ENCODE measurements at places on chromosomes 6 and 20.

DNA sequence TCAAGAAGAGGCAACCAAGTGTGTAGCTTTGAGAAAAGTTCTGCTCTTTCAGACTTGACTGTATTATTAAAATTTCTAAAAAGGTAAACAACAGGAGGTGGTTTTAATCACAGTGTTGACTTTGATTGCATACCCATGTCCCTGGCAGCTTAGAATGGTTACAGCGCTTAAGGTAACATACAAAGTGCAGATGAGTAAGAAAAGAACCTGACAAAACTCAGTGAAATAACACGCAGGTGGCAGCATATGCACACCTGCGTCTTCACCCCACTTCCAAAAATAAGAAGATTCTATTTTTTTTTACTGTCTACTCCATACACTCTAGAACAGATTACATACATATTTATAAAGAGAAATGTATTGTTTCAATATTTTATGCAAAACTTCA, 233.5 kb downstream of the GMPR start:
- DNase-seq: no peak

DNA sequence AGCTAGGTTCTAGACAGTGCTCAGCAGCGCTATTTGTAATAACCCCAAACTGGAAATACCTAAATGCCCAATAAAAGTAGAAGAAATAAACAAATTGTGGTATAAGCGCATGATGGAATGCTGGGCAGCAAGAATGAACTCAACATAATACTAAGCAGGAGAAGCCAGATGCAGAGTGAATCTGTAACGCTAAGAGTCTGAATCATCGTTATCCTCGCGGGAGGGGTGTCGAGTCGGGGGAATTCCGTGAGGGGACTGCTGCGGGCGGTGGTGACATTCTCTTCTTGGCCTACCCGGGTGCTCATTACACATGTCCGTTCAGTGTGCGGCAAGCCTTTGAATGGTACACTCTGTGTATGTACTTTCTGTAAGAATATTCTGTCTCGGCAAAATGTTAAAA, 83.7 kb downstream of the SULF2 start:
- no peak for DNase-seq

GRCh38 chr6:68973066-68973465, 338.0 kb downstream of the ADGRB3 start:
- no peak for DNase-seq

DNA sequence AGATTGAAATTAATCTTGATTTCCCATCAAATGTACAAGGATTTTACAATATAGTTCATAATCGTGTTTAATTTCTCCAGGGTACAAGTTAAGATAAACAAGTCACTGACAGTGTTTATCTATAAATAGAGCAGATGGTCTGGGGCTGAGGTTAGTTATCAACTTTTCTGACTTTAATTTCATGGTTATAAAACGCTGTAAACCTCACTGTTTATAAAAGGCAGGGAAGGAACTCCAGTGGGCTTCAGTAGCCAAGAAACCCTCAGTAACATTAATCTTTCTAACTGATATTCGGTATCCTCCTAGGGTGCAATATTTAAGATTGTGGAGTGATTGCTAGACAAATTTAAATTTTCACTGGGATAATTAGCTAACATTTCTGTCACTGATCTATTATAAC, 68.6 kb downstream of the GFRAL start:
- no peak for DNase-seq

- no peak for DNase-seq
These were observed 31.8 kb downstream of the CTCFL start for GRCh38 chr20:57493091-57493615.

DNA sequence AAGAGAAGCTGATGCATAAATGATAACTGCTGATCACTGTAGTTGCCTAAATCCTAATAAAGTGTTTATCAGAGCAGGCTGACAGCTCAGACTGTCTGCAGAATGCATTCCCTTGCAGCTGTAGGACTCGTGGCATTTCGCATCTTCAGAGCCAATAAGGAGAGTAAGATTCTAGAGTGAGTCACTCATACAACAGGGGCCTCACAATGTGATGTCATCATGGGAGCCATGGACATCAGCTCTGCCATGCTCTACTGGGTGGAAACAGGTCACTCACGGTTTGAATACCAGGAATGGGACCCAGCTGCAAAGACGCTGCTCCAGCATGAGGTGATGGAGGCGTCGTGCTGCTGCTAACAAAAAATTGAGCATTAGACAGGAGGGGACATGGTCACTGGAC, 7.4 kb downstream of the FAM209B start:
- no peak for DNase-seq

DNA sequence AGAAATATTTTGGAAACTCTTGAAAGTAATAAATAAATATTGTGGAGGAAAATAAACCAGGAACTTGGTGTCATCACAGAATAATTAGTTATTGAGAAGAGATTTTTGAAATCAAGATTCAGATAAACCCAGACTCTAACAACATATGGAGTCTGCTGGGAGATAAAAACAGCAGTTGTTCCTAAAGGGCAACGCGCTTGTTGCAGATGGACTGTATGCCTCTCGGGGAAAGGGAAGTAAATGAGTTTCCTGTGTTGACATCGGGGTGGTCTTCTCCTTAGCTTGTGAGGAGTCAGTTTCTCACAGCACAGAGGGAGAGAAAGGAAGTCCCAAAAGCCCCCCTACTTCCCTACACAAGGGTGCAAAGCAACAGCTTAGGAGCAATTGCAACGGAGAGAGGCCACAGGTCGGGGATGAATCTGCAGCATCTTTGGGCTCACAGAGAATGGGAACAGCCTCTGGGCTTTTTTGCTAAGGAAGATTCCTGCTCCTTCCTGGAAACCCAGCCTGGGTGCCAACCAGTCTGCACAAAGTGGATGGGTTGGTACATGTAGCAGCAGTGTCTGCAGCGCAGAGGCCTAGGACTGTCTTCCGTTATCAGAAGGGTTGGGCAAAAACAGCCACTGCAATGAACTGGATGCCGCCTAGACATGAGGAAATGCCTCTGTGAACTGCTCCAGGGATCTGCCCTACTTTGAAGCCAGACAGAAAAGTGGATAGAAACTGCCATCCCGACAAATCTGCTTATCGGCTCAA, 603.0 kb upstream of the NRSN1 start:
- DNase-seq: peak; percentile 23

DNA sequence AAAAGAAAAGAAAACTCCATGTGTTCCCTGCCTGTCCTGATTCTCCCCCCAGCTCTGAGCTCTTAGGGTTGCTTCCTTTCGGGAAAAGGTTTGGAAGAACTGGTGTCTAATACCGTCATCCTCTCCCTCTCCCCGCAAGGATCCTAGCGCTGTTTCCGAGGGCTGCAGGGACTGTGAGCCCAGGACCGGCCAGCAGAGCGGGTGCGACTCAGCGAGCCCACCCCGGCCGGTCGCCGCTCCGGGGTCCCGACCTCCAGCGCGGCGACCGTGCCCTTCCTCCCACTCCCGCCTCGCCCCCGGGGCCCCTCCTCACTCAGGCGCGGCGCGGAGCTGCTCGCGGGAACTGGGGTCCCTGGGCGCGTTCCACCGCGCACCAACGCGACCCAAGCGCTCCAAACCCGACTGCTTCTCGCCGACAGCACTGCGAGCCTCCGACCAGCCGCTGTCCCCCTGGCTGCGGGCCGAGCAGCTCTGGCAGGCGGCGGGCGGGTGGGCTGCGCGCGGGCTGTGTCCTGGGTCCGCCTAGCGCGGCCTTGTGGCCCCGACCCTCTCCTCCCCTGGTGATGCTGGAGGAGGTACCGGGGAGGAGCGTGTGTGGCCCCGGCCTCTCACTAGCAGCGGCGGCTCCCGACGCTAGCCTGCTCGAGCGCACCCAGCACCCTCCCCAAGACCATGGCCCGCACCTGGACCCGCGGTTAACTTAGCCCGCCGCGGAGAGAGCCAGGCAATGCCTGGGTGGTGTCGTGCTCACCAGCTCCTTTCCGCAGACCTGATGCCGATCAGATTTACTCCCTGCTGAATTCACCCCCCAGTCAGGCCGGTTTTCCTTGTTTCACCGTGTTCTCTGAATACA, at the start of gene PLA2G7:
Gene PLA2G7, minus strand, starts transcription at position 509 of the 853 bp plus-strand sequence. CDS start 12,484 bp downstream, outside the sequence.
- peak; percentile 27 for DNase-seq

- DNase-seq: peak; percentile 44
These were observed 17.2 kb downstream of the UNC5CL start for GRCh38 chr6:41021832-41022231.

- no peak for DNase-seq
These were observed 98.5 kb downstream of the ANKS1A start for GRCh38 chr6:34987506-34987905.

GRCh38 chr6:43127180-43127579, 43.9 kb upstream of the SRF start:
- DNase-seq: no peak

DNA sequence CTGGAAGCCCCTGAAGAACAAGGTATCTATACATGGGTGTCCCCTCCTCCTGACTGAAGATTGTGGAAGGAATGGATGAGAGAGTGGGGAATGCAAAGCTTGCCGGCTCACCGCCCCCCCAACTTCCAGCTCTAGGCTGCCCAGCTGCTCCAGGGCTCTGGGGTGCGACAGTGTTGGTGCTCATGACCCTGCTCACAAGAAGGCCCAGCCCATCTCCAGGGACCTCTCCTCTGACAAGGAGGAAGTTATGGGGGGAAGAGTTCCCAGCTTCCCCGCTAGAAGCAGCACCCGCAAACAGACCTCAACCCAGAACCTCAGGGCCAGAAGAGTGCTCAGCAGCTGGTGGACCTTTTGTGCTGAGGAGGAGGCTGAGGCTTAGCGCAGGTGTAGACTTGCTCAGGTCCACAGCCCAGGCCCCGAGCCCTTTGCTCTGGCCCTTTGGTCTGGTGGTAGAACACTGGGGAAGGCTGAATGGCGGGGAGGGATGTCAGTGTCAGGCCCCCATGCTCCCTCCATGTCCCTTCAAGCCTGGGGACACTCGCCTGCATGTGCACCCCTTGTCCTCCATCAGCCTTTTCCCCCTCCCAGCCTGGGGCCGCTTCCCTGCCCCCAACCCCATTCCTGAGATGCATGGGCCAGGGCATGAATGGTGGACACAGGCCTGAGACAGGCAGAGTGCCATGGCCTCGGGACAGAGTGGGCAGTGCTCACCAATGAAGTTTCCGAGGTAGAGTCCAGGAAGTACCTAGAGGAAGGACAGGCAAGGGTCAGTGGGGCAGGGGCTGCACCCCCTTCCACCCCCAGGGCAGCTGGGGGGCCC, 1.3 kb downstream of the DUSP15 start:
- DNase-seq: no peak

DNA sequence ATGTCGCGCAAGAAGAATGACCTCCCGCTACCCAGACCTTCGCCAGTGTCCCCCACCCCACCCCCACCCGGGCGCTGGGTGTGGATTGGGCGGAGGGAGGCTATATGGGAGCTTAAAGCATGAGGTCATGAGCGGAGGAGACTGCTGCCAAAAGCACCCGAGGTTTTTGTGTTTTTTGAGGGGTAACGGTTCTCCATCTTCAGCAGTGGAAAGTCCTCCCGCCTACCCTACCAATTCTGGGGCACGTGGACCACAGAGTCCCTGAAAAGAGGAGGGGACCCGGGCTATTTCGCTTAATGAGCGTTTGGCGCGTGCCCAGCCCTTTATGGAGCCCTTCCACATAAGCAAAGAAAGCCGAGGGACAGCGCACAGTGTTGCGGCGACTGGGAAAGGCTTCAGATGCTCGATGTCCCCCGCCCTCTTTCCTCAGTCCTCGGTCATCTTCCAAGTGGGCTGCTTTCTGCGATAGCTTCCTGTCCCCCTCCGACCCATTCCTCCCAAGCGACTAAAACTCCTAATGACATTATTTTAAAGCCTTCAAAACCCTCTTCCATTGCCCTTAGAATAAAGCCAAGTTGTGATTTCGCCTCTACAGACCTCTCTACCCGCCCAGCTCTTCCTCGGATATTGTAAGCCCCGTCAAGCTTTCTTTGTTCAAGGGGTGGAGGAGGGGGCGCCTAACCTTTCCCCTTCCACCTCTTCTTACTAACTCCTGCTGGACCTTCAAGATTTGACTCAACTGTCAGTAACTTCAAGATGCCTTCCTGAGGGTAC, 2.1 kb upstream of the TRERF1 start:
- DNase-seq: peak; percentile 22

GRCh38 chr20:9756660-9757059, 82.2 kb downstream of the PAK5 start:
- DNase-seq: no peak

- no peak for DNase-seq
These were observed 19.2 kb downstream of the BLTP3A start for GRCh38 chr6:34810936-34811632.

- no peak for DNase-seq
These were observed 157.5 kb downstream of the RFPL4B start for GRCh38 chr6:112504621-112505020.

- no peak for DNase-seq
These were observed 324.4 kb downstream of the CENPW start for GRCh38 chr6:126664271-126664670.

DNA sequence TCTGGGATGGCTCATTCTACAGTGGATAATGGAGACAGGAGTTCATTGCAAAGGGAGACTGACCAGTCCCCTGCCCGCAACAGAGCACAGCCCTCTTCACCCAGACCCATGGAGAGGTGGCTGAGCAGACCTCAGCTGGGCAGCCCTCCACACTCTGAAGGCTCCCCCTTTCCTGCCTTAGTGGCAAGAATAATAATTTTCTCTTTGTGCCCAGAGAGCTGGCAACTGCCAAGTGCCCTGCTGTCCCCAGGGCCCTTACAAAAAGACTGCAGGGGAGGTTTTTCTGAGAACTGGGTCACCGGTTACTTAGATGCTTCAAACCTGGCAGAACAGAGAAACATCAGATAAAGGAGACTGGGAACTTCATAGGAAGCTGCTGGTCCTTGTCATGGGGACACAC, 35.4 kb upstream of the ZNFX1 start:
- no peak for DNase-seq

- DNase-seq: no peak
These were observed 123.7 kb downstream of the MRPL14 start for GRCh38 chr6:44003345-44004061.

DNA sequence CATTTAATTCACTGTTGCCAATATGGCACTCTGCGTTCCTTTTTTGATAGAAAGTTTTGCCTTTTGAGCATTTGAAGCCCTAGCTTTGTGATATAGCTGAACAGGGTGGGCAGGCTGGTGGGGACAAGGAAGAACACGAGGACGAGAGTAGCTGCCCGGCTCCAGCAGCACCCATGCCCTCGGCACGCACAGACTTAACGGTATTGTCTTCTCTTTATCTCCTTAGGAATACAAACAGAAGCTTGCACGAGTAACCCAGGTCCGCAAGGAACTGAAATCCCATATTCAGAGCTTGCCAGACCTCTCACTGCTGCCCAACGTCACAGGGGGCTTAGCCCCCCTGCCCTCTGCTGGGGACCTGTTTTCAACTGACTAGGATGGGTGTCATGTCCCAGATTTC, 56.0 kb downstream of the RPRD1B start:
- no peak for DNase-seq

Data from NCI-H524 (cell line).